ENCODE measurements at places on chromosomes 5 and 9. TPM values are rescaled to one million over a fixed set of nuclear protein-coding genes. Genes with fewer than 3 reads are reported as not detected.

Gene NMUR2
- total RNA-seq, result not detected

Gene GABRA1
- total RNA-seq, result not detected

Gene ZNF454
- total RNA-seq, result 0.36 TPM

Gene MAN1B1
- total RNA-seq, result 56.1 TPM

Gene SPINK7
- not detected for total RNA-seq

Gene OTULINL
- 36.3 TPM for total RNA-seq

Gene SMIM33
- total RNA-seq, result not detected

Gene IFNA2
- not detected for total RNA-seq

Gene RPL37
- 1,476 TPM for total RNA-seq

Gene CPLANE1
- 31.2 TPM for total RNA-seq

Gene C5orf58
- total RNA-seq, result not detected

- DNase-seq, result no peak
- no peaks in the 10 kb centered on the region for H3K27me3 ChIP-seq
- no peaks in the 10 kb centered on the region for H3K36me3 ChIP-seq
- H3K27ac ChIP-seq, result no peak overlapping the region
Observed at GRCh38 chr9:93141771-93142483, 7.9 kb upstream of the NINJ1 start.

- no peaks in the 10 kb centered on the region for H3K27me3 ChIP-seq
- peaks cover 1% of the 10 kb centered on the region for H3K4me1 ChIP-seq
- H3K4me3 ChIP-seq, result no peak overlapping the region
- peaks cover 3% of the 10 kb centered on the region for H3K36me3 ChIP-seq
- H3K27ac ChIP-seq, result no peak overlapping the region
Observed at GRCh38 chr5:77795846-77796245, 19.7 kb upstream of the TBCA start.

- no peak overlapping the region for H3K4me3 ChIP-seq
- no peak overlapping the region for H3K27ac ChIP-seq
- H3K4me1 ChIP-seq, result no peaks in the 10 kb centered on the region
- H3K27me3 ChIP-seq, result no peaks in the 10 kb centered on the region
- no peak for DNase-seq
- H3K36me3 ChIP-seq, result no peaks in the 10 kb centered on the region
Observed at GRCh38 chr9:30970812-30971211, 1413.6 kb upstream of the ACO1 start.

- no peak for DNase-seq
- no peak overlapping the region for H3K27ac ChIP-seq
- peaks cover 3% of the 10 kb centered on the region for H3K4me1 ChIP-seq
- H3K4me3 ChIP-seq, result no peak overlapping the region
- no peaks in the 10 kb centered on the region for H3K36me3 ChIP-seq
Observed at GRCh38 chr5:148970876-148971275, 92.0 kb downstream of the SH3TC2 start.

GRCh38 chr5:53950621-53951020, 359.8 kb downstream of the ARL15 start:
- H3K27ac ChIP-seq, result no peak overlapping the region
- peaks cover 4% of the 10 kb centered on the region for H3K36me3 ChIP-seq
- no peak for DNase-seq
- H3K4me3 ChIP-seq, result no peak overlapping the region
- peaks cover 4% of the 10 kb centered on the region for H3K4me1 ChIP-seq
- H3K27me3 ChIP-seq, result peaks cover 3% of the 10 kb centered on the region

DNA sequence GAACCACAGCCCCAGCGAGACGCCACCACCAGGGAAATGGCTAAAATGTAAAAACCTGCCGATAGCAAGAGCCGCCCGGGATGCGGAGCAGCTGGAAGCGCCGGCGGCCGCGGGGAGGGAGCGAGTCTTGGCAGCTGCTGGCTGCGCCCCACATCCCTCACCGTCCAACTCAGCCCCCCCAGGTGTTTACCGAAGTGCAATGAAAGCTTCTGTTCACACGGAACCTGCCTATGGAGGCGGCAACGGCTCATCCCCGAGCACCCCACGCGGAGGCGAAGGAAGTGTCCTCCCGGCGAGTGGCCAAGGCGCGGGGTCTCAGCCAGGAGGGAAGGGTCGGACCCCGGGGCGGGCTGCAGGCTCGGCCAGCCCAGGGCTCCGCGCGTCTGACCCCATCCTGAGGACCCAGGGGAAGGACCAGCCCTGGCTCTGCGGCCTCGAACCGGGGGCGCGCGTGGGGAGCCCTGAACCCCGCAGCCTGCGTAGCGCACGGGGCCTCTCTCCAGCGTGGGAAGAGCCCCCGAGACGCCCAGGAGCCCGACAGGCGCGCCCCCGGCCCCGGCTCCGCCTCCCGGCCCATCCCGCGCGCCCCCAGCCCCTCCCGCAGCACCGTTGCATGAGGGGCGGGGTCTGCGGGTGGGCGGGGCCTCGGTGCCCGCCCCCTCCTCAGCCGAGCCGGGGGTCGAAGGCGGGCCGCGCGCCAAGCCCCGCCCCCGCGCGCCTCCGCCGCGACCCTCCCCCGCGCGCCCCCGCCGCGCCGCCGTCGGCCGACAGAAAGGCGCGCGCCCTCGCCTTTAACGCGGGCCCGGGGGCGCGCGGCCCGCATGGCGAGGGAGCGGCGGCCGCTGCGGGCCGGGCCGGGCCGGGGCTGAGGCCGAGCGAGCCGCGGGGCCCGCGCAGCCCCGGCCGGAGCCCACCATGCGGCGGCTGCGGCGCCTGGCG, at the start of gene DIPK1B:
Gene DIPK1B (plus strand): TSS at position 822 of the 939 bp plus-strand sequence. CDS start 94 bp downstream, at position 916.
- peaks cover 4% of the 10 kb centered on the region for H3K4me1 ChIP-seq
- H3K4me3 ChIP-seq, result peak within 1 kb of the TSS; percentile 71
- peak within 1 kb of the TSS; percentile 20 for H3K27ac ChIP-seq
- peaks cover 5% of the 10 kb centered on the region for H3K36me3 ChIP-seq
- peak; percentile 53 for DNase-seq

DNA sequence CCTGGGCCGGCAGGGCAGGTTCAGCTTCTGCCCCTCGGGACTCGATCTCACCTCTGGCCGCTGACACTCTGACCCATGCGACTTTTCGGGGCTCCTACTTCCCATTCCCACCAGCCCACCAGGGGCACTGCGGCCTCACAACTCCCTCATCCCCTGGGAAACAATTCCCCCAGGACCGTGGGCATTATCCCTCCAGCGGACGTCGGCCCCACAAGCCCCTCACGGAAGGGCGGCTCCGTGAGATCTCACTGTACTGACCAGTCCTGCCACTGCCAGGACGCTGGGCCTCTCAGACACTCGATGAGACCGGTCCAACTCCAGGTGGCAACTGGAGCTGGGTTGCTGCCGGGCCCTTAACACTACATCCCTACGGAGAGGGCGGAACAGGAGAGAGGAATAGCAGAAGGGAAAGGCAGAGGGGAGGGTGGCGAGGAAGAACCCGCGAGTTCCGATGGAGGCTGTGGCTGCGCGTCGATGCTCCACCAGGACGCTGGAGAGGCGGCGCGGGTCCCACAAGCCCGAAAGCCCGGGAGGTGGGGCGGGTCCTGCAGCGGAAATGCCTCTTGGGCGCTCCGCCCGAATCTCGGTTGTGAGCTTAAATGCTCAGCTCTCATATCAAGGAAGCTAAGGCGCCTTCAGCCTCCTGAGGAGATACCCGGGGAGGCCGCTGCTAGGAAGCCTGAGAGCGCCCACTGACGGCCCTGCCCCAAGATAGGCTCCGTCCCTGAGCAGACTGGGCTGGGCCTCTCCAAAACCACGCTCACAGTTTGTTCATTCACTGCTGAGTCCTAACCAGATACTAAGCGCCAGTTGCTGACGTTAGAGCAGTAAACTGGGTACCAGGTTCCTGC, 36.3 kb downstream of the VCP start:
- H3K4me3 ChIP-seq, result peak overlapping the region; percentile 42
- no peak for DNase-seq
- no peaks in the 10 kb centered on the region for H3K27me3 ChIP-seq
- no peak overlapping the region for H3K27ac ChIP-seq
- H3K36me3 ChIP-seq, result peaks cover 17% of the 10 kb centered on the region

DNA sequence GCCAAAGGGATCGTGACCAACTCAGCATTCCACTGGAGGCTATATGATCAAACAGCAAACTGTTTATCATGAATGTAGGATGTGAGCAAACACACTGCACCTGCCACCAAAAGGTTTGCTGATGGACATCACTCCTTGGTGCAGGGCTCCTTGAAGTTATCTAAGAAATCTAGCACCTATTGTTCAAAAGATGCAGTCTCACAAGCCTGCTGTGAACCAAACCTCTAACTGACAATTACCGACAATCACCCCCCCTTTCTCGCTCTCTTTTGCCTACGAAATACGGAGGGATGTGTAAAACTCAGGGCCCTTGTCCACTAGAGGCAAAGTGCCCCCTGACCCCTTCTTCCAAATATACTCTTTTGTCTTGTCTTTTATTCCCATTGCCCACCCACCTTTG, 2.5 kb upstream of the CLTA start:
- H3K4me1 ChIP-seq, result peaks cover 23% of the 10 kb centered on the region
- DNase-seq, result no peak
- no peak overlapping the region for H3K4me3 ChIP-seq
- H3K27ac ChIP-seq, result no peak overlapping the region

- H3K4me3 ChIP-seq, result no peak overlapping the region
- no peaks in the 10 kb centered on the region for H3K27me3 ChIP-seq
- no peak overlapping the region for H3K27ac ChIP-seq
- H3K36me3 ChIP-seq, result peaks cover 26% of the 10 kb centered on the region
- DNase-seq, result no peak
- H3K4me1 ChIP-seq, result peaks cover 18% of the 10 kb centered on the region
Observed at GRCh38 chr5:141529002-141529401, 40.1 kb downstream of the PCDHGC5 start.

DNA sequence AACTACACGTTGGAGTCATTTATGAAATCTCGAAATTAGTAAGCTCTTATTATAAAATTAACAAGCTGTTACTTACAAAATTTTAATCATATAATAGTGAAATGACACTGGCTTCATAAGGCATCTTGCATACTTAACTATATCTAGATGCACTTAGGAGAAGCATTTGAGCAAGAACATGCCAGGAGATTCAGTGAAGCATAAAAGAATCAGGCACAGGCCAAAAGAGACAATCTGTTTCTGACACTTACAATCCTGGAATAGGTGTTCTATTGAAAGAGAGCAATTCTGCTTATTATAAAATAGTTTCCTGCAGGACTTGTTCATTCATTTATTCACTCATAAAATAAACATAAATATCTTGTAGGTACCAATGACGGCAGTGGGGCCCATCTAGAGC, 1152.2 kb upstream of the CDH6 start:
- no peak overlapping the region for H3K4me3 ChIP-seq
- H3K4me1 ChIP-seq, result no peaks in the 10 kb centered on the region
- DNase-seq, result no peak
- H3K36me3 ChIP-seq, result no peaks in the 10 kb centered on the region
- H3K27me3 ChIP-seq, result no peaks in the 10 kb centered on the region

- no peak overlapping the region for H3K4me3 ChIP-seq
- no peaks in the 10 kb centered on the region for H3K4me1 ChIP-seq
- H3K27ac ChIP-seq, result no peak overlapping the region
- no peaks in the 10 kb centered on the region for H3K36me3 ChIP-seq
- no peaks in the 10 kb centered on the region for H3K27me3 ChIP-seq
Observed at GRCh38 chr5:33282157-33282556, 158.6 kb upstream of the TARS1 start.

All from progenitor cell of endocrine pancreas (in vitro differentiated cells).